ENCODE measurements at places on chromosomes 6 and 20. TPM values are rescaled to one million over a fixed set of nuclear protein-coding genes. Genes with fewer than 3 reads are reported as not detected.

DNA sequence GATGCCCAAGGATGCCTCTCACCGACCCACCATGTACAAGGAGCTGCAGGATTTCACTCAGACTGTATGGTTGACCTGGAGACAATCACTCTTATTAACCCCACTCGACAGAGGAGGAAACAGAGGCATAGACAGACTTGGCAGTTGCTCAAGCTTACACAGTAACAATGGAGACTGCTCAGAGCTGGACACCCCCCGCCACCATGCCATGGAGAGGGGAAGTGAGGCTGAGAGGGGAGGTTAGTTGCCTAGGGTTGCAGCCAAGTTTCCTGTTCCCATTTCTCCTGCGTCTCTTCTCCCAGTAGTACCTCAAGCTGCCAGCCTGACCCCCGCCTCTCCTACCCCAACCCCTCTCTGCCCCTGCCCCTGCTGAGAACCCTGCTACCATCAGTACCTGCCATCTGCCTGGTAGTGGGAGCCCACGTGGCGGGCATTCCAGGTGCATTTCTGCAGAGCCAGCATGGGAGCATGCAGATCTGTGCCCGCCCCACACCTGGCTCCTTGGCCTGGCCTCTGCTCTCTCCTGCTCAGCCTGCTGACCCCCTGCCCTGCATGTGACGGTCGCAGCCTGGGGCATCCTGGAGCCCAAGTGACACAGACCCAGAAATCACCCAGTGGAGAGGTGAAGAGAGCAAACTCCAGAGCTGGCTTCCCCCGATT, 157.7 kb downstream of the PREX1 start:
- DNase-seq, result no peak

DNA sequence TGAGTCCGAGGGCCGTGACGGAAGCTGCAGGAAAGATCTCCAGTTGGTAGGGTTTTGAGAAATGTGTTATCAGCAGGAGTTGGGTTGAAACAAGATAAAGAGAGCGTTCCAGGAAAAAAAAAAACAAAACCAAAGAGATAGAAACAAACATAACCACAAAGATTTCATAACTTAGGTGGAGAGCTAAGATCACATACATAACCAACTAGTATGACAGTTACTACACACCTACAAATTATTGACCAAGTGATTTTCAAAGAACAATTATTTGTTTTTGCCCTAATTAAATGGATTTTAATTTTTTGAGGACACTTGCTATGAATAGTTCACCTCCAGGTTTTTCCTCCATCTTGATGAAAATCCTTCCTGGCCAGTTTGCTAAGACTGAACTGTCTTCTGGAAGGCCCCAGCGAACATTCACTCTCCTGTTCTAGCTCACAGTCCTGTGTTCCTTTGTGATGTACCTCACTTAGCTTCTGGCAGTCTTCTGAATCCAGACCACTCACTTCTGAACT, 69.4 kb downstream of the SNX9 start:
- no peak for DNase-seq

DNA sequence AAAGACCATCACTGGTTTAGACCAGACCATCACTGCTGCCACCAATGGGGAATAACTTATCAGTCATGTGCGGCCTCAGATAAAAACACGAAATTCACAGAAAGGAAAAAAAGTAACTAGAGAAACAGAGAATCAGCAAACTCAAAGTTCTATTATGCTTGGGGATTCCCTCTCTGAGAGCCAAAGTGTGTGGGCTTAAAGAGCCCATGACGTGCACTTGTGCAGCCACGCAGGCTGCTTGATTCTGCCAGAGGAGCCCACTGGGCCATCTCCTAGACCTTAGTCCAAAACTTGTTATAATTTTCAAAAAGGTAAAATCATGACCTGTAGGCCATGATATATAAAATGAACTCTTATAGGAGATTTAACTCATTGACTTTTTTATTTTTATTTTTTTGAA, 15.2 kb downstream of the RAB44 start:
- no peak for DNase-seq

DNA sequence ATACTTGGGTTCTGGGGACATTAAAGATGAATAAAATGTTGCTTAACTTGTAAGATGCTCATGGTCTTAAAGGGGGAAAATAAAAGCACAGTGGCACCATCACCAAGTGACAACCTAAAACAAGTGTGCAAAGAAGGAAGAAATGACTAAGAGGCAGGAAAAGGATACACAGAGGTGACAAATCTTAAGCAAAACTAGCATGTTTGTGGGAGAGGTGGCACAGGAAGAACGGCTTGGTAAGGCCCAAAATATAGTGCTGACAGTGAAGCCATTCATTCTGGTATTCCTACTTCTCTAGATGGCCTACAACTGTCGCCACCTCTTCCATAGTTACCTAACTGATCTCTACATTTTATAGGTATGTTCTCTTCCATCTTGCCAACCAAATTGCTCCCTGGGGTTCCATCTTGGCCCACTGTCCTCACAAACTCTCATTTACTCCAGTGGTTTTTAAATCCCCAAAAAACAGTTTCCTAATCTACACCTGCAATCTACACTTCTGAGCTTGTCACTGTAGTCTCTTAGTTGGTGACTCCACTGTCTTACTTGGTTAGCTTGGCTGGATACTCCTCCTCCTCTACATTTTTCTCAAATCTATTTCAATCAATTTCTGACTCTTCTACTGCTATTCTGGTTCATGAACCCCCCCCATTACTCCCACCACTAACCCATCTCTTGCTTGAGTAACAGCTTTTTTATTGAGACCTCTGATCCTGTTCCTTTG, 33.5 kb downstream of the FAM8A1 start:
- no peak for DNase-seq

GRCh38 chr6:16769131-16769985, 8.1 kb upstream of the ATXN1 start:
- DNase-seq, result peak; percentile 58

DNA sequence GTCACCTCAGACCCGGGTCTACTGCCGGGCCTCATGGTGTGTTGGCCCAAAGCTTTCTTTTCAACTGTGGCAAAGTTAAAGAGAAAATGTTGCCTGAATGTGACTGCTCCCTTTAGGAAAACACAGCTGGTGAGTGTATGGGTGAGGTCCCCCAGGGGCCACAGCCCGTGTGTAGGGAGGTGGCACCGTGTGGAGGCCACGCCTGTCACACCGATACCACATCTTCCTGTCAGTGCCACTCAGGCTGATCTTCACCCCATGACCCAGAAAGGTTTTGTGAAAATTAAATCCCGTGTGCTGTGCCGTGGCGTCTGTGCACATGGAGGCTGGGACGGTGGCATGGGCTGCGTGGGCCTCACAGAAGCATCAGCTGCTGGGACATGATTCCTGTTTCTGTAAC, 10.7 kb upstream of the ADRM1 start:
- peak; percentile 12 for DNase-seq

- no peak for DNase-seq
Measured at GRCh38 chr20:5822569-5822968, 72.4 kb downstream of the SHLD1 start.

DNA sequence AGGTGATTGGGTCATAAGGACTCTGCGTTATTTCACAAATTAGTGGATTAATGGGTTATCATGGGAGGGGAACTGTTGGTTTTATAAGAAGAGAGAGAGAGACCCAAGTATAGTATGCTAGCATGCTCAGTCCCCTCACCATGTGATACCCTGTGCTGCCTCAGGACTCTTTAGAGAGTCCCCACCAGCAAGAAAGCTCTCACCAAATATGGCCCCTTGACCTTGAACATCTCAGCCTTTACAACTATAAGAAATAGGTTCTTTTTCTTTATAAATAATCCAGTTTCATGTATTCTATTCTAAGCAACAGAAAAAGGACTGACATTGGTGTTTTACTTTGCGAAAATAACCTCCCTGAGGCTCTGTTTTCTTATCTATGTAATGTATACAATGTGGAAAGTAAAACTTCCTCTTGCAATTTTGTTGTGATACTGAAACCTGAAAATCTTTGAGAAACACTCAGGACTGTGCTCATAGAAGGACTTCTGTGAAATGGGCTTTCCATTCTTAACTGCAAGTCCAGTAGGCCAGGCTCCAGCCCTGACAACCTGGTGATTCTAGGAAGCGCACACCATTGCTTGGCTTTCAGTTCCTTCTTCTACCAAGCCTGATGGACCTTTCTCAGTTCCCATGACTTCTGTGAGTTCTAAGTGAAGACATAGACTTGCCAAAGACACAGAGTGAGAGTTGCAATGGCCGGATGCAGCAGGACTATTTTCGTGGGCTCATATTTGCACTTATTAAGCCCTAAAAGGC, 21.9 kb downstream of the SIRPD start:
- no peak for DNase-seq

- DNase-seq, result no peak
Measured at GRCh38 chr6:156164701-156165452, 612.3 kb upstream of the ARID1B start.

DNA sequence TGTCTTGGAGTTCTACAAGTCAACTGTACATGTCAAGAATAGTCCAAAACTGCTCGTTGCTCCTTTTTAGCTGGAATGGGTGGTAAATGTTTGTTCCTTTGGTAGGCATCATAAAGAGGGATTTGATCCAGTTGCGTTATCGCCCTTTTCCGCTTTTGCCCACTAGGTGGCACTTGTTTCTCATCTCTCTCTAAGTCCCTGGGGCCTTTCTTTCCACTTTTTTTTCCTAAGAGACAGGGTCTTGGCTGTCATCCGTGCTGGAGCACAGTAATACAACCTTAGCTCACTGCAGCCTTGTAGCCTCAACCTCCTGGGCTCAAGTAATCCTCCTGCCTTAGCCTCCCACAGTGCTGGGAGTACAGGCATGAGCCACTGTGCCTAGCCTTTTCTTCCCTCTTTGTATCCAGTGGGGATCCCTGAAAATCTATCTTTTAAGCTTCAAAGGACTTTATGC, 20.7 kb downstream of the GTPBP2 start:
- peak; percentile 45 for DNase-seq

DNA sequence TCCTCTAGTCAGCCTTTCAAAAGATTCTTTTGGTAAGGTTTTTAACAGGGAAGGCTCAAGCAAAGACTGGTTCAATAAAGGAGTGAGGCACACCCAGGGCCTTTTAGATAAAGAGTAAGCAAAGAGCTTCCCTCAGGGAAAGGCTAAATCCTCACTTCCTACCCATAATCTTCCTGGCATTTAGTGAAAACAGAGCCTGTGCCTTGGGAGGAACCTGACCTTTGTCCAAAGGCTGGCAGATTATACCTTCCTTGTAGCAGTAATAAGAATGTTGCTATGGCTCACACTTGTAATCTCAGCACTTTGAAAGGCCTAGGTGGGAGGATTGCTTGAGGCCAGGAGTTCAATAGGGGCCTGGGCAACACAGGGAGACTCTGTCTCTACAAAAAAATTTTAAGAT, 280.1 kb upstream of the PLCB4 start:
- DNase-seq, result no peak

DNA sequence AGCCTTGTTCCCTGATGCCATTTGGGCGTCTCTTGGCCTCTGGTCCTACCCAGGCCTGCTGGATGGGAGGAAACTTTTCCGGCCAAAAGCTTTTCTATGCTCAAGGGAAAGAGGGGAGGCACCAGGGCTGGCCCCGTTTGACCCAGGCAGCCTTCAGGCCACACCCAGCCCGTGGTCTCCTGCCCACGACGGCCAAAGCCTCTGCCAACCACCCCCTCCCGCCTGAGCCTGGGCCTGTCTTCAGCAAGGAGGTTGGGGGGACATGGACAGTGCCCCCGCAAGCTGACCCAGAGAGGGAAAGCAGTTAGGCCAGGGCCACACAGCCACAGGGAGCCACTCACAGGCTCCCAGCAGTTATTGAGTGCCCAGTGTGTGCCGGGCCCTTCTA, 49.5 kb downstream of the SRC start:
- DNase-seq, result no peak

DNA sequence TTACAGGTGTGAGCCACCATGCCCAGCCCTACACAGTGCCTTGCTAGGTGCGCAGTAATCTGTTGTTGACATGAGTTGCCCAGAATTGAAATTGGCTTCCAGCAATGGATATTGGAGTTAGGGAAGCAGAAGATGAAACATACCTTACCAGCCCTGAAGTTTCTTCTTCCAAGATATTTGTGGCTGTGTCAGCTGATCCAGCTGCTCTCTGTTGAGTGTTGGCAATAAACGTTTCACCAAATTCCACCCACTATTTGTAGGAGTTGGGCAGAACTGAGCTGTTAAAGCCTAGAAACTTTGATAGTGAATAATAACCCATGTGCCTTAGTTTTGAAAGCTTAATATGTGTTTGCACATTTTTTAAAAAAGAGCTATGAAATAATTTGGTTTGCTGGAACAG, 218.2 kb upstream of the SNX9 start:
- no peak for DNase-seq

GRCh38 chr6:142292166-142292924, 9.5 kb upstream of the ADGRG6 start:
- no peak for DNase-seq

DNA sequence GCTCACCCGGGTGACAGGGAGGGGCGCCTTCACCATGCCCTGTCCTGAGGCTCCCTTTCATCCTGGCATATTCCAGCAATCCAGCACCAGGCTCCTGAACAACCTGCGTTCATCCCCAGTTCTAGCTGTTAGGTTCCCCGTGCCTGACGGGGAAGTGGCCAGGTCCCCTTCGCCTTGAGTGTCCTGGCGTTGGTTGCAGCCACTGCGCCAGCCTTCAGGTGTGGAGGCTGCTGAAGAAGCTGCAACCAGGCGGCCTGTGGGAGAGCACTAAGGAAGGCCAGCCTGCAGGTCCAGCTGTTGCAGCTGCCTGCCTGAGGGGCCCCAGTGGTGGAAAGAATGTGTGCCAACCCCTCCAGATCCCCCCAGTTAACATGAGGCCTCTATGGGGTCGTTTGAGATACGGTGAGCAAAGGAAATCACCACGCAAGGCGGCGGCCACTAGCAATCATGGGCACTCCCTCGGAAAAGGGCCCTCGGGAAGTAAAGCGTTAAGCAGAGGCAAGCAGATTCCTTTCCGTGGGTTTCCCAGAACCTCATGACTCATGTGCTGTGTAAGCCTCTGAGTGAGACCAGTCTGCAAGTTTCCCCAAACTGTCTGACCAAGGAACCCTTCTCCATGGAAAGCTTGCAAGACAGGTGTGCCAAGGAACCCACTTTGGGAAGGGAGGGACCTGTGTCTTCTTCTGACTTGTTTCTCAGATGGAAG, 320.8 kb downstream of the TAF4 start:
- DNase-seq, result no peak

- DNase-seq, result no peak
Measured at GRCh38 chr20:50555662-50556061, 45.5 kb downstream of the PTPN1 start.

- DNase-seq, result no peak
Measured at GRCh38 chr6:56739836-56740815, 97.4 kb upstream of the DST start.

- DNase-seq, result no peak
Measured at GRCh38 chr6:74749211-74750147, 456.4 kb downstream of the COL12A1 start.

Gene PACSIN1
- total RNA-seq, result 1.5 TPM

Gene NFKBIE
- total RNA-seq, result 13.6 TPM

Gene THBD
- 0.23 TPM for total RNA-seq

Gene PEX6
- 30.5 TPM for total RNA-seq

Gene RBPJL
- total RNA-seq, result 0.26 TPM
